CD4-positive, alpha-beta T cell treated with Interferon alpha-2 for 1 hour (primary cell): ENCODE measurements at places on chromosomes 1 and 21.

DNA sequence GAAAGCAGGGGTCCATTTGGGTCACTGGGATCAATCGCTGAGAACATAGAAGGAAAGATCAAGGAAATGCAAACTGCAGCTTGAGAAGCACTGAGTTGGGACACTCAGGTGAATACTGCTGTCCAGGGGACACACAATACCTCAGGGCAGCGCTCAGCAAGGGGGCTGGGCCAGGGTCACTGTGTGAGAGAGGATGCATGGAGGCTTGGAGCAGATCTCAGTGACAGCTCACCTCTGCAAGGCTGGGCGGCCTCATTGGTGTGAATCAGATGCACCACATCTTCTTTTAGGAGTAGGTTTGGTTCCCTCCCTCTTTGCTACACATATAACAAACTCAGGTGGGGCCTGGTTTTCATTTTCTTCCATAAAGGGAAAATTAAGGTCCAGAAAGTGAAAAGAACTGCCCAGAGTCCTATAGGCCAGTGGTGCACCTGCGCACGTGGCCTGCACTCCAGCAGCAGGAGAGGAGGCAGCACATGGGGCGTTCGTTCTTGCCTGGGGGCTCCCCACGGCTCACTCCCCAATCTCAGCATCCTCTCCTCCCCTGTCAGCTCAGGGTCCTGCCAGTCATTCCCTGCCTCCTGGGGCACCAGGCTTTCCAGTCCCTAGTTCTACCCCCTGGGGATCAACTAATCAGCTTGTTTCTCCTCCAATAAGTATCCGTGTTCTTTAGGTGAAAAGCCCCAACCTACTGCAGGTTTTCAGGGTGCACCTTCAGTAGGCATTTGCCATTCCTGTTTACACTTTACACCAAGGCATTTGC is 1.5 kb downstream of the A3GALT2 start:
- DNase-seq, result no peak

GRCh38 chr1:162397039-162397448 is 14.9 kb downstream of the SH2D1B start:
- no peak for DNase-seq

DNA sequence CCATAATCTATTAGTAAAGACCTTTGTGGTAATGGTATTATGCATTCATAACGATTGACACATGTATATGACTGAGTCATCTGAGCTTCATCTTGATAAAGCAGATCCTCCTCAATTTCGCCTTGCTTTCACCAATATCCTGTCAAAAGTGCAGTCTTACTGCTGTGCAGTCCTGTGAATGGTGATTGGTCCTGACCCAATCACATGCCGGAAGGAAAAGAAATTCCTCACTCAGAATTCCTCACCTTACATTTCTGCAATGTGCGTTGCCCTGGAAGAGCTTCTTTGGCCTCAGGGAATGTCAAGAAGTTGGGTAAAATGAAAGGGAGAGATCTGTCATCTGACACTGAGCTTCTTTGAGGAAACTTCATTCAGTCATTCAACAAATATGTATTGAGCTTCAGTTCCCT is 121.0 kb upstream of the TSPAN2 start:
- no peak for DNase-seq

DNA sequence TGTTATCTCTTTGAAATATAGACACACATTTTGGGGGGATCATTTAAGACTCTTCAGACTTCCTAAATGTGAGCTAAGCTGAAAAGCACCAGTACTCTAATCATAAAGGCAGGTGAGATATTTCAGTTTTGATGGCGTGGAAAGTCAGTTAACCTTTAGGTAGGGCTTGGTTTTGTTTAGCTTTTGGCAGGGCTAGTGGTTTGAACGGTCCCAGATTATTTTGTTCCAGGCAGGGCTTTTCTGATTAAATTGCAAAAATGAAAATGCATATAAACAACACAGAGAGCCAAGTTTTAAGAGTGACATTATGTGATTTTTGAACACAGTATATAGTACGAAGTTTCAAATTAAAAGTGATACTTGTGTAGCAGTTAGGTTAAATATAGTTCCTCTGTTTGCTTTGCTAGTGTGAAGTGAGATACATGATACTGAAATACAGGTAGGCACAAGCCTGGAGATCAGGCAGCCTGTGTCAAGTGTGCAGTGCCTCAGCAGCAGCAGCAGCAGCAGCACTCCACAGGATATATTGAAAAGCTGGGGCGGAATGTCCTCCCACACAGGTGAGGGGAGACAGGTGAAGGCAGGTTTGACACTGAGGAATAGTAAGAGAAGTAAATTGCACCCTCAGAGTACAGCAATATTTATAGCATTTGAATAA is 47.4 kb downstream of the CAMTA1 start:
- DNase-seq, result no peak

- peak; percentile 59 for DNase-seq
Observed at GRCh38 chr1:111505641-111506119, 2.2 kb upstream of the ADORA3 start.

DNA sequence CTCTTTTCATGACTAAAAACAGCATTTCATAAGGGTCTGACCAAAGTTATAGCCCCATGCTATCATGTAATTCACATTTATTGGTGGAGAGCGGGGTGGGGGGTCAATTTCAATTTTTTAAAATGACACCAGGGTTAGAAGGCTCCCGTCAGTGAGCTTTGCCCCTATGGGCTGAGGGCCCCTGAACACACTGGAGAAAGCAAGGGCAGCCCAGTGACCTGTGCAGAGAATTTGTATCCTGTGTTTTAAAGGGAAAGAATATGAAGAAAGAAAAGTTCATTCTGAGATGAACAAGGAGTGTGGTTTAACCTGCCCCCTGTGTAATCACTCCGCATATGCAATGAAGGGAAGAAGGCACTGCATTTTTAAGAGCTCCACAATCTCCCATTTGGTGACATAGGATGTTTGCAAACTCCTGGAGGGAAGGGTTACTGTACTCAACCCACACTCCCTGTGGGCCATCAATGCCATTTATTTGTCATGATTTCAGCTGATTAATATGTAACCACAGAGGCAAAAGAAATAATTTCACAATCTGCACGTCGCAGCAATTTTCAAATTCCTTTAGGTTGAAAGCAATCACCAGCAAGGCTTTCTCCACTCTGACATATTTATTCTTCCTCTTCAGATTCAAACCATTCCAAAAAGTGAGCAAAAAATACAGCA is 95.6 kb downstream of the ZNF281 start:
- DNase-seq, result no peak

GRCh38 chr1:93995837-93996536 is 86.8 kb upstream of the GCLM start:
- no peak for DNase-seq

DNA sequence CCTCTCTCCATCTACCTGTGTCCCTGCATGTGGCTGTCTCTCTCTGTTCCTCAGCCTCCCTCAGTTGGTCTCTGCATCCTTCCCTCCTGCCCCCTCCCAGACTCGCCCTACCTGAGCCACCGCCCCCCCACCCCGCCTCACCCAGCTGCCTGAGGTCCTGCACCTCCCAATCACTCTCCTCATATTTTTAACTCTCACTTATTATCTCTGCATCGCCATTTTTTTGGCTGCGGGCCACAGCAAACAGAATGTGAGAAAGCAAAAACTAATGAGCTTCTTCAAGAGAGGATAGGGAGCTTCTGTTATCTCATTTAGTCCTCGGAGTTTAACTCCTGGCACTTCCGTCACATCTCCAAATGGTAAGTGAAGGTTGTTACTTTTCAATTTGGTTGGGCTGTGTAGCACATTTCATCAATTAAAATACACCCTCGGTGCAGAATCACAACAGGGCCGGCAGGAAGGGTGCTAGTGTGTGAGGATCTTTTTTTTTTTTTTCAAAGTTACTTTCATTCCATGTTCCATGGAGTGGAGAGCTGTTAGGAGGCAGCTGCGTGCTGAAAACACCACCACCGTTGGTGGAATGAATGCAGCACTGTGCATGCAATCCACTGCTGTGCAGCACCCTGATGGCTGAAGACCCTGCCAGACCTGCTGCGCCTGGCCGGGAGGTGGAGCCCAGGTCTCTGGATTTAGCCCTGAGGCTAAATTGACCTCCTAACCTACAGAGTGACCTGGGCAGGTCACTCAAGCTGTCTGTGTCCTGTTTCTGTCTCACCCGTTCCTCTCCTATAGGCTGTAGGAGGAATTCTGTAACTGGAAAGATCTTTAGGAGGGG is 157.2 kb upstream of the NFIA start:
- no peak for DNase-seq

DNA sequence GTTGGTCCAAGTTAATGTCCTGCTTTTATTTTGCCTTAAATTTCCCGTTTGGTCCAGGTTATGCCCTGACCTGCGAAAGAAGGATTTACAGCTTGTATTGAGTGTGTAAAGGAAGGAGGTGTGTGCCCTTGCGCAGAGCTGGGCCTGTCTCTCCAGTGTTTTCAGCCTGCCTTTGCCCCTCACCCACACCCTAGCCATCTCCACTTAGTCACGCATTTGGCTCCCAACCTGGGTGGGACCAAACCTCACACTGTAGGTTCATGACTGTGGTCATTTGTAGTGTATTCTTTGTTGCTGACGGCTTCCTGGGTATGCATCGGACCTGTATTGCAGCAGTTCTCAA is 572 bp upstream of the SRSF10 start:
- DNase-seq, result no peak

DNA sequence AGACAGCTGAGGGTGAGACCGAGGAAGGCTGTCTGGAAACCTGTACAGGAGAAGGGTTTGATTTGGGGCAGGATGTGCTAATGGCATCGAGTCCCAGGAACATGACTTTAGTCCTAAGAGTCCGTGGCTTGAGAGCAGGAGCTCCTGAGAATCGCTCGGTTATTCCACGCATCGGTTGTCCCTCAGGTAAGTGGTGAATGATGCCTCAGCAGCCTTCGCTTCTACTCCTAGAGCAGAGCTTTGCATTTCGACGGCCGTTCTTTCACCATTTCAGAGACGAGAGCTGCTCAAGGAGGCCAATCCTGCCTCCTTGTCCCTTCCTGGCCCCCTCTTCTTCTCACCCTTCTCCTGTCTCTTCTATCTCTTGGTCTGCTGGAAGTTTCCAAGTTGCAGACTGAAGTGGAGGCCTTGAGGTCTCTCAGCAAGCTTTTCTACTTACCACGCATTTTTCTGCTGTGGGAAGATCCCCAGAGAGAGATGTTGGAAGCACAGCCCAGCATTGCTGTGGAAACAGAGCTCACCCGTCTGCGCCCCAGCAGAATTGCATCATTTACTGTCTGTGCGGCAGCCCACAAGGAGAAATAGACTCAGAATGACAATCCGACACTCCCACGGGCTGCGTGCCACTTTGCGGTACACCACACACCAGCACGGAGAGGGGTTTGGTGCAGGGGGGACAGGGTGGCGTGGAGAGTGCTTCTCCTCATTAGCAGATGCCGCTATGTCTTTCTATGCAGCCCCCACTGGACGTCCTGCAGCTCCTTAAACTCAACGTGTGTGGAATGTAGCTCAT is 270.7 kb upstream of the C1orf174 start:
- DNase-seq, result no peak

DNA sequence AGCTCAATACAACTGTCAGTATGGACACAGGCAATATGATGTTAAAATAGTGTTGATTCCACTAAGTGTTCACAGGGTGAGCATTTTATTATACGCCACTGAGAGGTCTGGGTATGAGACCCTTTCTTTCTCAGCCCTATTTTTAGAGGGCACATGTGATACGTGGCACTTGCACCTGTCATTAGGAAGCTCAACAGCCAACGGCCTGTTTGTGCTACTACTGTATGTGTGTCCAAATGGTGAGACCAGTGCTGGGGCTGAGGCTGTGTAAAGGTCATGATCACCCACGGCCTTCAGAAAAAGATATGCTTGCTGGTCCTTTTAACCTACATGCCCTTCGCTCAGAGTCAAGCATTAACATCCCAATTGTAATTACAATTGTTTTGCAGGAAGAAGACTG is 176.2 kb downstream of the DUSP10 start:
- no peak for DNase-seq

DNA sequence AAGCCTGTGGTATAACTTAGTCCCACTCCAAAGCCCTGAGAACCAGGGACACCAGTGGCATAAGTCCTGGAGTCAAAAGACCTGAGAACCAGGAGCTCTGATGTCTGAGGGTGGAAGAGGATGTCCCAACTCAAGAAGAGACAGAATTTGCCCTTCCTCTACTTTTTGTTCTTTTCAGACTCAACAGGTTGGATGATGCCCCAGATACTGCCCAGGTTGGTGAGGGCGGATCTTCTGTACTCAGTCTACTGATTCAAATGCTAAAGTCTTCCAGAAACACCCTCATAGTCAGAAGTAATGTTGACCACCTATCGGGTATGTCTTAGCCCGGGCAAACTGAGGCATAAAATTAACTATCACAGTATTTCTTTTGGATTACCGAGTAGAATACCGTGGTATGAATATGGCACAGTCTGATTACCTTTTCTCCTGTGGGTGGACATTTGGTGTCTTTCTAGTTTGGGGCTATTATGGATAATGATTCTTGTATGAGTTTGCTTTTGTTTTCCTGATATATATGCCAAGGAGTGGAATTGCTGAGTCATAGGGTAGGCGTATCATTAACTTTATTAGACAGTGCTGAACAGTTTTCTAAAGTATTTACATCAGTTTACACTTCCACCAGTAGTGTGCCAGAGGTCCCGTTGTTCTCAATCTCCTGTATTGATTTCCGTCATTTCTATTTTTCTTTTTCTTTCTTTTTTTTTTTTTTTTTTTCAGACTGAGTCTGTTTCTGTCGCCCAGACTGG is 3.2 kb upstream of the CHAF1B start:
- DNase-seq, result no peak

- no peak for DNase-seq
Observed at GRCh38 chr1:77927414-77927813, 39.0 kb downstream of the NEXN start.

- no peak for DNase-seq
Observed at GRCh38 chr1:32977546-32978087, 13.0 kb upstream of the RNF19B start.

GRCh38 chr1:231021540-231022031 is 18.5 kb downstream of the FAM89A start:
- DNase-seq, result no peak

- DNase-seq, result no peak
Observed at GRCh38 chr1:173134029-173134428, 73.1 kb downstream of the TNFSF4 start.

DNA sequence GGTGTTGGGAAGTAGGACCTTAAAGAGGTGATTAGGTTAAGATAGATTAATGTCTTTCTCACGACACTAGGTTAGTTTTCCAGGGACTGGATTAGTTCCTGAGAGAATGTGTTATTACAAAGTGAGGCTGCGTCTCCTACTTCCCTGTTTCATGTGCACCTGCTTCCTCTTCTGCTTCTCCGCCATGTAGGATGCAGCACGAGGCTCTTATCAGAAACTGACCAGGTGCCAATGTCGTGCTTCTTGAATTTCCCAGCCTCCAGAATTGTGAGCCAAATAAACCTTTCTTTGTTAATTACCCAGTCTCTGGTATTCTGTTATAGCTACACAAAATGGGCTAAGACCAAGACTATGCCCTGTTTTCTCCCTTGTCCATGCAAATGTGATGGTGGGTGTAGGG is 152.2 kb upstream of the LMO4 start:
- DNase-seq, result no peak

DNA sequence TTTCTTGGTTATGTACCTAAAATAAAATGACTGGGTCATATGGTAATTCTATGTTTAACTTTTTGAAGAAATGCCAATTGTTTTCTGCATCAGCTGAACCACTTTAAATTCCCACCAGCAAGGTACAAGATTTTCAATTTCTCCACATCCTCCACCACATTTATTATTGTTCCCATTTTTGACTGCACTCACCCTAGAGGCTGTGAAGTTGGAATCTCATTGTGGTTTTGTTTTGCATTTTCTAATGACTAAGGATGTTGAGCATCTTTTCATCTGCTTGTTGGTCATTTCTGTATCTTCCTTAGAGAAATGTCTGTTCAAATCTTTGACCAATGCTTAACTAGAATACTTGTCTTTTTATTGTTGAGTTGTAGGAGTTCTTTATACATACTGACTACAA is 72.5 kb downstream of the ASTN1 start:
- DNase-seq, result no peak

- no peak for DNase-seq
Observed at GRCh38 chr1:210201681-210202080, 30.9 kb upstream of the SERTAD4 start.
